ENCODE measurements at places on chromosomes 2 and 18. TPM values are rescaled to one million over a fixed set of nuclear protein-coding genes. Genes with fewer than 3 reads are reported as not detected.

GRCh38 chr18:27717816-27718215, 459.1 kb downstream of the CDH2 start:
- H3K27me3 ChIP-seq: no peaks in the 10 kb centered on the region
- no peak for DNase-seq
- H3K27ac ChIP-seq: no peak overlapping the region
- H3K4me3 ChIP-seq: no peak overlapping the region

- no peak for DNase-seq
- H3K36me3 ChIP-seq: no peaks in the 10 kb centered on the region
- no peak overlapping the region for H3K27ac ChIP-seq
- H3K4me3 ChIP-seq: no peak overlapping the region
Observed at GRCh38 chr2:146004462-146004861, 1484.5 kb upstream of the ZEB2 start.

GRCh38 chr2:70994009-70994698, 519 bp downstream of the TEX261 start:
- peak overlapping the region; percentile 77 for H3K27ac ChIP-seq
- H3K27me3 ChIP-seq: no peaks in the 10 kb centered on the region
- H3K36me3 ChIP-seq: no peaks in the 10 kb centered on the region
- H3K4me1 ChIP-seq: peaks cover 28% of the 10 kb centered on the region

The CRYBA2 gene
- 23.1 TPM for total RNA-seq

The TSHZ1 gene
- 8.3 TPM for total RNA-seq

DNA sequence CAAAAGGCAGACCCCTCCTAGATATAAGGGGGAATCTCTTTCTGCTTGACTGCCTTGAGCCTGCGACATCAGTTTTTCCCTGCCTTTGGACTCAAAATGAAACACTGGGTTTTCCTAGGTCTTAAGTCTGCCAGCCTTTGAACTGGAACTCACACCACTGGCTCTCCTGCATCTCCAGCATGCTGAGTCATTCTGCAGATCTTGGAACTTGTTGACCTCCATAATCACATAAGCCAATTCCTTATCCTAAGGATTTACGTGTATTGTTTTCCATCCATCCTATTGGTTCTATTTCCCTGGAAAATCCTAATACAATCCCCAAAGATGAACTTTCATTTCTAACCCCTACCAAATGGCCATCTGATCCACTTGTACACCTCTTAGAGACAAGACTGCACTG, 88.0 kb downstream of the AFF3 start:
- H3K4me3 ChIP-seq: no peak overlapping the region
- H3K27ac ChIP-seq: no peak overlapping the region
- H3K4me1 ChIP-seq: peaks cover 6% of the 10 kb centered on the region
- no peaks in the 10 kb centered on the region for H3K27me3 ChIP-seq

DNA sequence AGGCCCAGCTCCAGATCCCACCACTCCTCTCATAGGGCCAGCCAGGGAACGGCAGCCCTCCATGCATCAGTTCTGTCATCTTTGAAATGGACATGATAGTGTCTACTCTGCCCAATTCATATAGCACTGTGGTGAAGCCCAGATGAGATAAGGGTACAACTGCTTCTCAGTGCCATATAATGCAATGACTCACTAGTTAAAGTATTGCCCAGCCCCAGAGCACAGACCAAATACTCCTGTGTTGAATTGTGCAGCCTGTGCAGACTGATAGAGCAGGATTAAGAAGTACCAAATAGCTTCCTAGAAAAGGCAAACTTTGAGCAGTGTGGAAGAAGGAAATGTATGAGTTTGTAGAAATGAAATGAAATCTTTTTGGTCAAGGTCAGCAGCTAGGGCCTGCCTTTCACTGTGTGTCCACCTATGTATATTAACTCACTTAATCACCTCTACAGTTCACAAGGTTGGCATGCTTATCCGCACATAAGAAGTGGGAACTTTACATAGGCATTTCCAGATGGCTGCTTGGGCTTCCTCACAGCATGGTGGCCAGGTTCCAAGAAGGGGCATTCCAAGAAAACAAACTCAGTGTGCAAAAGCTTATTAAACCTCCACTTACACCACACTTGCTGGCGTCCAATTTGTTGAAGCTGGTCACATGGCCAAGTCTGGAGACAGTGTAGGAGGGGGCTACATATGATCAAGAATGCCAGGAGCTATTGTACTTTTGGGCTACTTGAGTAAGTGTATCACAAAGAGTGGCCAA, 102.8 kb upstream of the COPS8 start:
- DNase-seq: no peak
- peaks cover 15% of the 10 kb centered on the region for H3K4me1 ChIP-seq
- no peaks in the 10 kb centered on the region for H3K36me3 ChIP-seq

The TPO gene
- 4.3 TPM for total RNA-seq
